ENCODE measurements at places on chromosomes 6 and 20.

- DNase-seq, result no peak
Observed at GRCh38 chr6:109702791-109703190, 11.7 kb downstream of the FIG4 start.

DNA sequence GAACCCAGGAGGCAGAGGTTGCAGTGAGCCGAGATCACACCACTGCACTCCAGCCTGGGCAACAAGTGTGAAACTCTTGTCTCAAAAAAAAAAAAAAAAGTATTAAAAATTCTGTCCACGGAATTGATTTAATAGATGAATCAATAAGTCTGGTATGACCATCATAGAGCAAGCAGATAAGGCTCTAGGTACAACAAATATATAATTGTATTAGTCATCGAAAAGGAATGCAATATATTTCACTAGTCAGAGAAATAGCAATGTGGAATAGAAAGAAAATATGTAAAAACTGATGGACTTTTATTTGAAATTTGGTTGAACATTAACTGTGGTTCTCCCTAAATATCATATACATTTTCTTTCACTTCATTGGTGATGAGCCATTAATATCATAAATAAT lies 476.8 kb upstream of the AGPAT4 start:
- DNase-seq, result no peak

DNA sequence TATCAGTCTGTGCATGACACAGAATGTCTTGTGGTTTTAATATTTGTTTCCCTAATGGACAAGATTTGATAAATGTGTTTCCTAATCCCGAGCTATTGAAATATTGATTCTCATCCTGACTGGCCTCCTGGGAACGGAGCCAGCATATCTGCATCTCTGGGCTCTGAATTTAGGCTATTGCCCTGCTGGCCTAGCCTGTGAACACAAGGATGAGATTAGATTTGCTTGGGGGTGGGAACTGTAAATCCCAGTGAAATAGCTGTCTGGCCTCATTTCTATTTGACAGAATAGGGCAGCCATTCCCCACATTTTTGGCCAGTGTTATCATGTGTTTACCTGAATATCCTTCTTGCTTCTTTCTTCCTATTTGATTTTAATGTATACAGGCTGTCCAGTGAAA lies 198.4 kb upstream of the SOX4 start:
- no peak for DNase-seq

DNA sequence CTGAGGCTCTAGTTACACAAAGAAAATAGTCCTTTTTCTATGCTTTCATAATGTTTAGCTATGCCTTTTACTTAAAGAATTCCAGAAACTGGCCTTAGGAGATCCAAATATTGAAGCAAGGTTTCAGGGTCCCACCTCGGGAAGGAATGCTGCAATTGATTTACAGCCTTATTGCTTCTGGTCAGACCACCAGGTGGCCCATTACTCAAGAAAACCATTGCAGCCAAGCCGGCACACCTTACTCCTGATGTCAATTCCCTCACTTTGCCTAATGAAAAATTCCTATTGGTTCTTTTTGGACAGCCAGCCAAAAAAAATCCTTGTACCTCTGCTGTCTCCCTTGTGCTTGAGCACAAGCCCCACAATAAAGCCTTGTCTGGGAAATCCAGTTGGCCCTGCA lies 173.9 kb downstream of the LMBRD1 start:
- DNase-seq, result no peak

DNA sequence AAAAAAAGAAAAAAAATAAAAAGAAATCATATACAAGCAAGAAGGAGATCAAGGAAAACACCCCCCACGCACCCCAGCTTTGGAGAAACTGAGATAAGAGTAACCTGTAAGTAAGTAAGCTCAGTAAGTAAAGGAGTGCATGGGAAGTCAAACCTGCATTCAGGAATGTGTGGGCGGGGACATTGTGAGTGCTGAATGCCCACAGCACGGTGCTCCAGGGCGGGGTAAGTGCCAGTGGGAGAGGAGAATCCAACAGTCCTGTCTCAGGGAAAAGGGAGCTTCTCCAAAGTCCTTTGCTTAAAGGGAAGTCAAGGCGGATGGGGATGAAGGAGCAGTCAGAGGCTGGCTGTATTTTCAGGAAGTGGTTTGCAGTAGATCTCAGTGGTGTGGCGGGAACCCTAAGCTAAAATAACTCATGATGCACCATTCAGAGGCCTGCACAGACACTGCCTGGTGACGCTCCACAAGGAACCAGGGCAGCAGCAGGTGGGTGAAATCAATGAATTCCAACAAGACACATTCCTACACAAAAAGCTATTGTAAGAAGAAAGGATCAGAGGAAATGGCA lies 368.0 kb downstream of the QKI start:
- DNase-seq, result no peak

GRCh38 chr6:7156643-7157278 lies 49.0 kb downstream of the RREB1 start:
- DNase-seq, result no peak

GRCh38 chr6:40930045-40930444 lies 109.0 kb downstream of the UNC5CL start:
- DNase-seq, result no peak

DNA sequence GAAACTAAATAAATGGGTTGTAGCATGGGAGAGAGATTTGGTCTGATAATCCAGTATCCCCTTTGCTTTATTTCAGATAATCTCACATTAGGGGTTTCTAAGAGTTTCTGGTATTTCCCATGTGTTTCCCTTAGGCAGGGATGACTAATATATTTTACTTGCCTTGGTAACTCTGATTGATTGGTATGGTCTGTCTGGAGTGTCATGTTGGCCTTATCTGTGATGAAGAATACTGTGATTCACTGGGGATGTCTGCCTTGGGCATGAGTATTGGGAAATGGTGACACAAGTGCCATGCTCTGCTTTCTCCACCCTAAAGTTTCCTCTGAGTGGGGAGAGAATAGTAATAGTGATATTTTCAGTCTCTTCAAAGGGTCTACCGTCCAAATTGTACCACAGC lies 10.1 kb downstream of the SLC22A2 start:
- DNase-seq, result no peak

Data from stimulated activated CD4-positive, alpha-beta T cell treated with anti-CD3 and anti-CD28 coated beads, TNF-alpha, amount 100 ng/mL, for 1 hour (primary cell).